ENCODE measurements at places on chromosomes 1 and 21.

GRCh38 chr21:27581168-27581567, 614.3 kb upstream of the ADAMTS5 start:
- DNase-seq: no peak

- no peak for DNase-seq
Measured at GRCh38 chr1:114558544-114558943, 22.9 kb downstream of the BCAS2 start.

GRCh38 chr1:92747735-92748134, 37.2 kb downstream of the EVI5 start:
- DNase-seq: no peak

DNA sequence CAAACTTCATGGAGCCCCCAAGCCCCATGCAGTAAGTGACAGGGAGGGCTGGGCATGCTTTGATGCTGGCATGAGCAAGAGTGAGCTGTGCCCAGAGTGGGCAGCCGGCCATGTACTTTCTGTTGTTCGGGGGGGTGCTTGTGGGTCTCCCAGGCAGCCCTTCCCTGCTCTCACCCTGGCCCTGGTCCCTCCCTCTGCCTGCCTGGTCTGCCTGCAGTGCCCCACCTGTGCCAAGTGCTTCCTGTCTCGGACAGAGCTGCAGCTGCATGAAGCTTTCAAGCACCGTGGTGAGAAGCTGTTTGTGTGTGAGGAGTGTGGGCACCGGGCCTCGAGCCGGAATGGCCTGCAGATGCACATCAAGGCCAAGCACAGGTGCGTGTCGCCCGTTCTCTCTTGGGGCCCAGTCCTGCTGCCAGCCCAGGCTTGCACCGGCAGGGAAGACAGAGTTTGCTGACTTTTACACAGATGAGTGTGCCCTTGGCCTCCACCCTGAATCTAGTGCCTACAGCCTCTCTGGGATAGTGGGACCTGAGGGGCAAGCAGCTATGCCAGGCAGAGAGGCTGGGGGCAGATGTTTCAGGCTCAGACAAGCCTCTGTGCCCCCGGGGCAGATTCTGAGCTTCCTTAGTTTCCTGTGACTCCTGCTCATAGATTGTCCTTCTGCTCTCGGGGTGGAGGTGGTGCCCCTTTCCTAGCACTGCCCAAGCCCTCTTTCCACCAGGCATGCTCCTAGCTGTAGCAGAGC, 7.6 kb downstream of the ZBTB48 start:
- DNase-seq: peak; percentile 20

DNA sequence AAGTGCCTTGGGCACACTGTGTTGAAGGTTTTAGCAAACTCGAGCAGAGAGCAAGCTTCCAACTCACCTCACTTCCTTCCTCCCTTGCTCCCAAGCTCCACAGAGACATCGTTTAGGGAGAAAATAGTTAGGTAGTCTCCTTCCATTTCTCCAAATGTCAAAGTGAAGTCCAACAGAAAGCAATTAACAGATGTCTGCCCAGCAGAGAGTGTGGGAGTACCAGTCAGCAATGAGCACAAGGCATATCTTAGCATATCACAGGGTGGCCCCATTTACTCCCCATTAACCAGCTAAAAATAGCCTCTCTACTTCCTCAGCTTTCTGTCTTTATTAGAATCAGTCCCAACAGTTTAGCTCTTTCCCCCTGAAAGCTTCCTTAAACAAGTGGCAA, 334.2 kb upstream of the CAMK1G start:
- DNase-seq: peak; percentile 62

GRCh38 chr1:207870306-207871031, 40.5 kb downstream of the CD34 start:
- no peak for DNase-seq

DNA sequence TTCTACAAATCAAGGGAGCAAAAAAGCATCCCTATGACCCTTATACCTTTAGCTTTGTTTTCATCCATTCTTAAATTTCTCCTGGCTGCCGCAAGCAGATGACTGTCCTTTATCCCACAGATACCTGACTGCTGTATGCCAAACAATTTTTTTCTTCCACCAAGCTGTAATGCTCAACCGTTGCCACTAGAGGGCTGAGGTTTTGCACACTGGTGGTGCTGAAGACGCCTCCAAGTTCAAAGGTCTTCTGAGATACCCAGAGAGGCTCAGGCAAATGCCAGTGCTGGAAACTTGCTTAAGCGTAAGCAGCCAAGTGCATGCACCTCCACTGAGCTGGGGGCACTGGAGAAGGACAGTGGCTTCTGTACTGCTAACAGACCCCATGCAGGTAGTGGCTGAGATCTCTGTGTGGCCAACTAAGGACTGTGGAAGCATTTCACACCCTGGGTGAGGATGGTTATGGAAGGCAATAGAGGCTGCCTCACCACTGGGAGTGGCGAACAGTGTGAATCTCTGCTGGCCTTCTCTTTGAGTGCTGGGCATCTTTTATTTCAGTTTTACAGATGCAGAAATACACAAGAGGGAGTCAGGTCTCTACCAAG, 28.5 kb downstream of the CNIH3 start:
- no peak for DNase-seq

DNA sequence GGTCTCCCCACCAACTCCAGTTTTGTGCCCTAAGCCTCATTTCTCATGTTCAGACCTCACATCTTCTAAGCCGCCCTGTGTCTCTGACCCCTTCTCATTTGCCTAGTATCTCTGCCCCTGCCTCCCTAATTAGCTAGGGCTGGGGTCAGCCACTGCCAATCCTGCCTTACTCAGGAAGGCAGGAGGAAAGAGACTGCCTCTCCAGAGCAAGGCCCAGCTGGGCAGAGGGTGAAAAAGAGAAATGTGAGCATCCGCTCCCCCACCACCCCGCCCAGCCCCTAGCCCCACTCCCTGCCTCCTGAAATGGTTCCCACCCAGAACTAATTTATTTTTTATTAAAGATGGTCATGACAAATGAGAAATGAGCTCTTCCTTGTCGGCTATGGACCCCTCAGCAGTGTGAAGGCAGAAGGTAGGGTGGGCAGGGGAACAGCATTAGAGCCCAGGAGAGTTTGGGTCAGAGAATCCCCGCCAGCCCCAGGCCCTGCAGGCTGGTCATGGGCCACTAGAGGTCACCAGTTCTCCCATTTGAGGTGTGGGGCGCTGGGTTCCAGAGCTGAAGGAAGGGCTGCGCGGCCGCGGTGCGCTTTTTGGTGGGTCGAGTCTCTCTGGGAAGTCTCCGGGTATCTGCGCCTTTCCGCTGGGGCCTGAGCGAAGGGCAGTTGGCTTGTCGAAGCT, 11.5 kb downstream of the ADAMTSL4 start:
- peak; percentile 88 for DNase-seq

DNA sequence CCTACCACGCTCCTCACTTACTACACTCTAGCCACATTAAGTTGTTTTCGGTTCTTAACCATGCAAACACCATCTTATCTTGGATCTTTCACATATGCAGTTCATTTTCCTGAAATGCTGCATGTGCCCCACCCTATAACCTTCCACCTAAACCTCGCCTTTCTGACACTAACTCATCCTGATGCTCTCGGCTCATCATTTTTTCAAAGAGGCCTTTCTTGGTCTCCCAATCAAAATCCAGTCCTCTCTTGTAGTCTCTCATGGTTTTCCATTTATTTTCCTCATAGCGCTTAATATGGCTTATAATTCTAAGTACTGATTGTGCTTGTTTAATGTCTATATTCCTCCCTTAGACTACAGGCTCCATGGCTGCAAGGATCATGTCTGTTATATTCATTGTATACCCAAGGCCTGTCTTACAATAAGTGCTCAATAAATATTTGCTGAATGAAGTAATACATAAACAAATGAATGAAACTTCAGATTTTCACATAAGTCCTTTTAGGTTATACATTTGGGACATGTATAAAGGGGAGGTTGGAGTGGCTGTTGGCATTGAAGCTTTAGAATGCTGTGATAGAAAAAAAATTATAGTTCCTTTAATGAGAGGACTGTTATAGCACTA, 79.2 kb upstream of the CDC42BPA start:
- no peak for DNase-seq

GRCh38 chr1:227447531-227447990, 115.8 kb upstream of the ZNF678 start:
- DNase-seq: no peak

DNA sequence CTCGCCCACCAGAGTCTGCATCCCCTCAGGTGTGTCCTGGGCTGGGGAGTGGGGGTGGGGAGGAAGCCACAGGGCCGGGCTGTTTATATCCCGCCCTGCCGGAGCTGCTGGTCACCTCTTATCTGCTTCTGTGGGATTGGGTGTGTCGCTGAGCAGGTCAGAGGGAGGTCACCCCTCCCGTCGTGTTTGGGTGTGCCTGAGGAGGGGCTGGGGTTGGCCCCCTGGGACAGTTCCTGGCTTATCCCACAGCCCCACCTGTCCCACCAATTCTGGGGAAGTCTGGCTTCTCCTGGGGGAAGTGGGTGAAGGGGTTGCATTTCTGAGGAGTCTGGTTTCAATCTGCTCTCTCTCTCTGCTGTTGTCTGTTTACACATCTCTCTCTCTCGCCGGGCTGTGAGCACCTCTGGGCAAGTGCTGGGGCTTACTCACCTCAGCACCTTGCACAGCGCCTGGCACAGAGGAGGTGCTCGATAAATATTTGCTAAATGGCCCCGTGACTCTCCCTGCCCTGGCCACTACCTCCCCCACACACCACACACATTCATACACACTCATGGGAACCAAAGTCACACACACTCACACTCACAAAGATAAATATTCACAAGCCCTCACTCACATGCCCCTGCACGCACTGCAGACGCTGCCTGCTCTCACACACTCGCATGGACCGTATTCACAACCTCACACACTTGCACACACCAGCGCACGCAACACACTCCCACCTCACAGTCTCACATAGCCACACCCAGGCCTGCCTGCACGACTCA, 8.3 kb downstream of the ELF3 start:
- DNase-seq: no peak

- no peak for DNase-seq
Measured at GRCh38 chr1:25695771-25696311, 79.2 kb downstream of the MAN1C1 start.

- no peak for DNase-seq
Measured at GRCh38 chr1:54859700-54860391, 27.1 kb downstream of the DHCR24 start.

DNA sequence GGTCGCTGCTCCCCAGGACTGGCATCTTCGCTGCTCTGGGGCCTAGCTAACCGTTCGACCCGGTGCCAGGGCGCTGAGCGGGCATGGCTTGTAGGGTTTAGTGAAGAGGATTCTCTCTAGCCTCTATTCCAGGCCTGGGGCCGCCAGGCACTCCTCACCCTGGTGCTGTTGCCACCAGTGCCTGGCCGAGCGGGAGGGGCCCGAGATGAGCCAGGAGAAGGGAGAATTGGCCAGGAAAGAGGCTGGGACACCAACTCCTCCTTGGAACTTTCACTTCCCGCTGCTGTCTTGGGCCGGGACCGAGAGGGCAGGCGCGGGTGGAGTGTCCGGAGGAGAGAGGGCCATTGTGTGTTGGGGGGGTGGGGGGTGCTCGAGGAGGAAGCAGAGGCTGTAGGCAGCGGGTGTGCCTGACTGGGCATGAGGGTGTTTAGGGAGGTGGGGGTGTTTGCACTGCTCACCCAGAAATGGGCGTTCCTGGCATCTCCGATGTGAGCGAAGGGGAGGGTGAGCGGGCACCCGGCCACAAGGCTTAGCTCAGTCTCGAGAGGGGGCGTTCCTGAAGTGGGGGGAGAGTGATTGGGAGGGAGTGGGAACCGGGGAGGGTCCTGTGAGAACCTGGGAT, 772 bp downstream of the ADAM15 start:
- DNase-seq: peak; percentile 42

DNA sequence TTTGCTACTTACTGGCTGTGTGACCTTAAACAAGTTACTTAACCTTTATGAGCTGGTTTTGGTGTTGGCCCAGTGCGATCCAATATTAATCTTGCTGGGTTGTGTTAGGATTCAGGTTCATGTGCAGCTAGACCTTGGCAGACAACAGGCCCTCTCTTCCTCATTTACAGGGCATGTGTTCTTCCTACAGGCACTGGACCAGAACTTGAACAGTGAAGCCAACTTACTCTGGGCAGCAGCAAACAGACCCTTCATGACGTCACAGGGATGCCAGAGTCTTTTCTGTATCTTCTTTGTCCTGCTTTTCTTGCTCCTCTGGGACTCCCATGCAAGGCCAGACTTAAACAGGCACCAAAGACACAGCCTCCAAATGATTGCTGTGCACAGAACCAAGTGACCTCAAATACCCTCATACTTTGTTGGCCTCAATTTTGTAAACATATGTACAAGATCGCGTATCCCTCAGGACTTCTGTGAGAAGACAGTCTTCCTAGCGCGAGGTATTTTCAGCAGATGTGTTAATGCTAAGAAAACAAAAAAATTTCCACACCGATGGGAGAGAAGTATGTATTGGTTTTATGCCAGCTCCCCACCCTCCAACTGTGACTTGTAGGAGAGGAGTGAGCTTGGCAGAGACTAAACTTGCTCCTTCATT, 73.7 kb downstream of the URB2 start:
- no peak for DNase-seq

- no peak for DNase-seq
Measured at GRCh38 chr1:224637515-224637914, 21.4 kb downstream of the CNIH3 start.

GRCh38 chr1:42477775-42478174, 14.7 kb downstream of the CCDC30 start:
- no peak for DNase-seq

DNA sequence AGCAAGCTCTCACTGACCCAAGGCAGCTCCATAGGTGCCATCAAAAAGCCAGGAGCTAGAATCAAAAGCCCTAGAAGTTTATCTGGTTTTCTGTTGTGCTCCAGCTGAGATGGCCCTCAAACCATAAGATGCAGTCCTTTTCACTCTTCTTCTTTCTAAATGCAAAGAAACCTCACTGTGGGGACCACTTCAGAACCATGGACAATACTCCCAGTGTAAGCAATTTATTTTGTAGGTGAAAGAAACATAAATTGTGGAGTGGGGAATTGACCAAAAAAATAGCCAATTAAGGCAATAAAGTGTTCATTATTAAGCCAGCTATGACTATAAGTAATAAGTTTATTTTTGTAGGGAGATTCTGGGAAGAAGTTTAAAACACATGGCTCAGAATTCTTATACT, 1399.9 kb downstream of the PLA2G4A start:
- DNase-seq: no peak

DNA sequence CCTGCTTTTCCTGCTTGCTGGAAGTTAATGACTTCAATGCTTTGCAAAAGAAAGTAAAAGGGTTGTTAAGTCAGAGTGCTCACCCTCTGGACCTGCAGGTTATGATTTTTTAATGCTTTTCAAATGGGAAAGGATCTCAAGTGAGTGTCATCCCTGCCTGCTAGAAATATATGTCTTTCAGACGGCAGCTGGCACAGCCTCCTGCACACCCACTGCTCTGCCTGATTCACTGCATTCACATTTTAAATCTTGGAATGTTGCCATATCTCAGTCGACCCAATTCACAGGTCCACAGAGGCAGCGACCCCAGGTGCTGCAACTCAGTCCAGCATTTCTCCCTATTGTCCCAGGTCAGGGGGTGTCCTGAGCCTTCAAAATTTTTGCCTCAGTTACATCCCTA, 10.7 kb downstream of the DUSP23 start:
- DNase-seq: peak; percentile 48

GRCh38 chr21:39048064-39048463, 135.2 kb downstream of the PSMG1 start:
- DNase-seq: peak; percentile 78

DNA sequence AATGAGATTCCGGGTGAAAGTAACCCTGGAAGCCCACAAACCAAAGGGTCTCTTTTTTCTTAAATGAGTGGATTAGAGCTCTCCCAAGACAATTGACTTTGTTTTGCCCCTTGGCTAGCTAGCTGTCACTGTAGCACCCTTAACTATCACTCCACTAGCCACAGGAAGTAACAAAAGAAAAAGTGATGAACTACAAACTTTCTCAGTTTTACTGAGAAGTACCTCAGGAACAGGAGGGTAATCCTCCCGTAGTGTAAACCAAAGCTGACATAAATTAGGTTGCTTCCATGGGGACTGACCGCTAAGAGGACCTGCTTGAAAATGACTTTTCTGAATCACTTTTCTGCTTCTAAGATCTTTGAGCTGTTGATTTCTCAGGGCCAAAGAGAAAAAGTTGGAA, 240.1 kb downstream of the BARHL2 start:
- DNase-seq: no peak

Data from brain (organoid and tissue), 16 donors.